ENCODE measurements at places on chromosomes 3 and 15.
A peak's percentile ranks its signal among the peaks of the same experiment; 100 is the strongest.

DNA sequence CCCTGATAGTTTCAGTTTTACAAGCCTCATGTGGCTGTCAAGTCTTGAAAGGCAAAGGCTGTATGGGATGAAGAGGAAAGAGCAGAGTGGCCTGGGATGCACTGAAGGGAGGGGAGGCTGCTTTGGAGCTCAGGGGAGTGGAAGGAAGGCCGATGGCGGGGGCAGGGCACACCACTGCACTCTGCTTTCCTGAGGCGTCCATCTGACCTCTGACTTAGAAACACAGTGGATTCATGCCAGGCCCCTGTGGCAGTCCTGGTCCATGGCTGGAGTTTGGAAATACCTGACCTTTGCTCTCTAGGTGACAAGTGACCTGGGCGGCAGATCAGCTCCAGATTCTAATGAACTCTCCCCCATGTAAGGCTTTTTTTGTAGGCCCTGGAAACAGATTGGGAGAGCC, 19.0 kb downstream of the FAH start:
- no peak for DNase-seq

DNA sequence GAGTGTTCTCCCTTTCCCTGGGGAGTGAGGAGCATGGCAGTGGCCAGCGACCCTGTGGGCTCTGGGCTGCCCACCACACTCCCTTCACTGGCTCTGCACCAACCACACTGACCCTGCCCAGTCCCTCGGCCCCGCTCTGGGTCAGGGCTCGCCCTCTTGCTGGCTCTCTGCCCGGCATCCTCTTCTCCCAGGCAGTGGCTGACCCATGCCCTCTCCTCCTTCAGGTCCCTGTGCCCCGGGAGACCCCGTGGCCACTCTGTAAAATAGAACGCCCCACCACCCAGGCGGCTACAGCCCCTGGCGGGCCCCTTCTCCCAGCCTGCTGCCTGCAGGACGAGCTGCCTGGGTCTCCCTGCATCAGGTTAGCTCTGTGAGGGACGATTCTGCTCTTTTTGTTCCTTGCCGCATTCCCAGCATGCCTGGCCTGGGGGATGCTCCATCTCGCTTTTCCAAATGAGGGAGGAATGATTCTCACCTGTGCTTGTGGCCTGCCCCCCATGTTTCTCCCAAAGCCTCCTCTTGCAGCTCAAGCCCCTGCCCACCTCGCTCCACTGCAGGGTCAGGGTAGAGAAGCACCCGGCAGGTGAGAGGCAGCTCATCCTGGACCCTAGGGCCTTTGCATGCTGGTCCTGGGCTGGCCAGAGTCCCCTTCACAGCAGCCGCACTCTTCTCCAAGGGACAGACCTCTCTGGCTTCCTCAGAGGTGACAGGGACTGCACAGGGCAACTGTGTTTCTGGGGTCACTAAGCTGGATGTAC, 14.5 kb upstream of the CFAP100 start:
- DNase-seq, result no peak

DNA sequence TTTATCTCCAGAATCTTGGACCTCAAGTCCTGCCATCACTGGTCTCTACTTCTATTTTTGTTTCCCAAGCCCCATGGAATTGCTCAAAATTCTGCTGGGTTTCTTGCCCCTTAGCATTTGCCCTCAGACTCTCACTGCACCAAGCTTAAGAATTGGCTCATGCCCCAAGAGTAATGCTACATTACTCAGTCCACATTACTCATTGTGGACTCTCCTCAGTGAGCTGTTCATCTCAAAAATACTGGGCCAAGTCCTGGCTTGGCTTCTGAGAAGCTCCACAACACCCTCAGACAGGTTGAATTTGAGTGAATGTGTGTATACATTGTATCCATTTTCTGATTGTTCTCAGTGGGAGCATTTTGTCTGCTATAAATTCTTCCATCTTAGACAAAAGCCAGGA, 364.4 kb upstream of the ARHGEF26 start:
- DNase-seq, result peak; percentile 5

GRCh38 chr3:127706312-127706711, 33.6 kb downstream of the ABTB1 start:
- no peak for DNase-seq

GRCh38 chr15:43509660-43510199, 7.7 kb upstream of the MAP1A start:
- peak; percentile 55 for DNase-seq

DNA sequence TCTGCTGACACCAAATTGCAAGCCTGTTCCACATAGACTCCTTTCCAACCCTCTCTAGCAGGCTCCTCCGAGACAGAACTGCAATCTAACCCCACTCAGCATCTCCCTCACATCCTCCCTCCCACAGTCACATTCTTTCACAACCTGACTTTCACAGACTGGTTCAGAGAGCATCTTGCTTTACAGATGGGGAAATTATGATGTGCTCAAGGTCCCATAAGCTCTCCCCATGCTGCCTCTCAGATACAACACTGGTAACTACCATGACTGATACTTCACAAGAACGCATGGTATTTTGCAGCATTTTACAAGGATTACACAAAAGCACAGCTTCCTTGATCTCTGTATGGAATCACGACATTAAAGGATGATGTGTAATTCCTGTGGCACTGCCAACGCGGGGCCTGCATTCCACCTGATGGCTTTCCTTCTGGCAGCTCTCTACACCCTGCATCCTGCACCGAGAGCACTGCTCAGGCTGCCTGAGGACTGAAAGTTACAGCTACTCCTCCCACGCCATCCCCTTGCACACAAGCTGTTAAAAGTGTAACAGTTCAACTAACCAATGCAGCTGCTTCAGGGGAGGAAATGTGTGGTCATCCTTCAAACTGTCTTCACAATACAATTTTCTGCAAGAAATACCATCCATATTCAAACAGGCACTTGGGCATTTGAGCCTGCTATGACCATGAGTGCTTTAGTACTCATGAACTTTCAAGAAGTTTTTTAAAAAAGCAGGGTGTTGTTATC, 27.6 kb downstream of the TBC1D2B start:
- DNase-seq, result peak; percentile 67

- DNase-seq, result peak; percentile 76
These were observed 15.6 kb downstream of the HERC1 start for GRCh38 chr15:63818191-63818590.

DNA sequence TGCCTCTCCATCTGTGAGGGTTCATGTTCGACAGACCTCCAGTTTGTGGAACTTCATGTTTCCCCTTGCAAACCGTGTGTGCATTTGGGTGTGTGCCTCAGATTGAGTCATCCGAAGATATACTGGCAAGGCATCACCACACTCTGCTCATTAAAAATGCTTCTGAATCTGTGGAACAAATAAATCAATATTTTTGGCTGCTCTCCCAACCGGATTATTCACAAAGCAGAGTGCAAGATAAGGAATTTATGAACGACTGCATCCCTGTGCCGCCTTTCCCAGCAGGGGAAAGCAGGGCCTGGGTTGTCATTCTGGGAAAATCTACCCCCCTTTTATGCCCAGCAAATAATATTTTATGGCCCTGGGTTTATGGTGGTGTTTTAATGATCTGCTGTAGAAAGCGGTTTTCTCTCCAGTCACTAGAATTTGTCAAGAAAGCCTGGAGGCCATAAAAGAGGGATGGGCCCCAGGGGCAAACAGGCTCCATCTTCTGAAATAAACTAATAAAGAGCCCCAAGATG, 4.2 kb upstream of the WNT5A start:
- DNase-seq, result peak; percentile 70

DNA sequence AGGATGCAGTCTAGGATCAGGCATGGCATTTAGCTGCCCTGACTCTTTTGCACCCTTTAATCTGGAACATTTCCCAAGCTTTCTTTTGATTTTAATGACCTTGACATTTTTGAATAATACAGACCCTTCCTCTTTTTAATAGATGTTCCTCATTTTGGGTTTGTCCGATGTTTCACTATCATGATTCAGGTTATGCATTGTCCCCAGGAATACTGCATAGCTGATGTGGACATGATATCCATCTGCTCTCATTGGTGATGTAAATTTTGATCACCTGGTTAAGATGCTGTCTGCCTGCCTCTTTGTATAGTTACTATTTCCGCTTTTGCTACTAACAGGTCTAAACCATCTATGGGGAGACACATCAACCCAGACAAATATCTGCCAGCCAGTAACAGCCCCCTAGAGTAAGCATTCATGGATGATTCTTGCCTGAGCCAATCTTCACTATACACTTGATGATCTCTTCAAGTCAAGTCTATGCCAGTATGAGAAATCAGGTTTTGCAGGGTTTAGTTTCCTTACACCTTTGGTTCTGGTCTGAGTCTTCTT, 50.6 kb upstream of the ULK4 start:
- DNase-seq, result no peak

GRCh38 chr3:67783281-67784250, 129.2 kb upstream of the SUCLG2 start:
- DNase-seq, result no peak

- DNase-seq, result no peak
These were observed 198.8 kb downstream of the DOCK3 start for GRCh38 chr3:50873376-50874157.
